ENCODE measurements at places on chromosomes 3 and 15.

- DNase-seq, result no peak
These were observed 116.3 kb downstream of the AKAP13 start for GRCh38 chr15:85496551-85497171.

- DNase-seq, result peak; percentile 32
These were observed 30.9 kb downstream of the HES1 start for GRCh38 chr3:194166682-194167479.

DNA sequence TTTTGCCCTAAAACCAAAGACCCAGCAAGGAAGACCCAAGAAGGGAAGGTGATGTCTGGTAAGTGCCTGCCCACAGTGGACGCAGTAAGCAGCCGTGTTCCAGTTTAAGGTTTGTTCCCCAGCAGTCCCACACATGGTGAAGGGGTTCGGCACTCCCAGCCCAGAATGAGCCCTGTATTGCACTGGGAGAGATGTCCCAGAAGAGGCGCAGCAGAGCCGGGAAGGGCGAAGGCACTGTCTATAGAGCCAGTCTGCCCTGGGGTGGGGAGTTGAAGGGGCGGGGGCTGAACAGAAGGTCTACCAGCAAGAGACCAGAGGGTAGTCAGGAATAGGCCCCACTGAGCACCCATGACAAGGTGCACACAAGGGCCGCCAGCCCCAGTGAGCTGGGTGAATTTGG lies 6.4 kb downstream of the TMEM158 start:
- DNase-seq, result no peak

DNA sequence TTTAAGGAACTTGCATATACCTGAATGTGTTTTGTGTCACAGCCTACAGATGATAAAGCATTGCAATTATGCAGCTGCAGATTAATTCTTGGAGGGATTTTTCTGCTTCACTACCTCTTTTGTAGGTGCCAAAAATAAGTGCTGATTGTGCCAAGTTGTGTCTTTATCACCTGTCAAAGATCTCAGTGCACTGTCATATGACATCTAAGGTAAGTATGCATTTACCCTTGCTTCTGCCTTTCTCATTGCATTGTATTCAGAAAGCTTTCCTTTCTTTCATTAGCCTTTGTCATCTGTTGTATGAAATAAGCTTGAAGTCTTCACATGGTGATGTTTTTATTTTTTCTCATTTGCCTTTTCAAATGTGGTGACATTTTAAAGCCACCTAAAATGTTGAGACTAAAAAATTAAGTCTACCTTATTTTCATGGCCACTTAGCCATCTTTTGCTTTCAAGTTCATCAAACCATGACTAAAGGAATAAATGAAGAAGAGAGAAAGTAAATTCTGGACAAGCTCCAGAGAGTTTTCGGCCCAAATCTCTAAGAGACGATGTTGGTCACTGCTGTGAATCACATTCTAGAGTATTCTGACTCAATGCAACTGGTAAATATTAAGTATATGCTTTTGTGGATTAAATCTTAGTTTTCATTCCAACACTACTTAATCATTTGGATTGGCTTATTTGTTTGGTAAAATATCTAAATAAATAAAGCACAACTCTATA lies 381.8 kb upstream of the EPHA3 start:
- peak; percentile 30 for DNase-seq

GRCh38 chr3:69865925-69866679 lies 126.8 kb downstream of the MITF start:
- DNase-seq, result no peak

DNA sequence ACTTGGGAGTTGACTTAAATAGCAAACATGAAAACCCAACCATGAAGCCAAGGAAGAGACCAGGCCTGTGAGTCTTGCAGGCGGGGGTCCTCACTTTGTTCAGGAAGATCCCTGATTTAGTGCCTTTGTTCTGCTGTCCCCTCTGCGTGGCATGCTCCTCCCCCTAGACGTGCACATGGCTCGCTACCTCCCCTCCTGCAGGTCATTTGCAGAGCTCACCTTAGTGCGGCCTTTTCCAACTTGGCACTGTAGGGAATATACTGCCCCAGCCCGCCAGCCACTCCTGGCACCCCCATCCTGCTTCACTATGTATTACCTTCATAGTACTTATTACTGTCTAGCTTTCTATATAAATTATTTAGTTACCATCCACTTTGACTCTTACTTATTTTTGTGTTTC lies 18.3 kb downstream of the GXYLT2 start:
- no peak for DNase-seq

GRCh38 chr3:43319376-43319775 lies 33.0 kb downstream of the SNRK start:
- DNase-seq, result no peak

DNA sequence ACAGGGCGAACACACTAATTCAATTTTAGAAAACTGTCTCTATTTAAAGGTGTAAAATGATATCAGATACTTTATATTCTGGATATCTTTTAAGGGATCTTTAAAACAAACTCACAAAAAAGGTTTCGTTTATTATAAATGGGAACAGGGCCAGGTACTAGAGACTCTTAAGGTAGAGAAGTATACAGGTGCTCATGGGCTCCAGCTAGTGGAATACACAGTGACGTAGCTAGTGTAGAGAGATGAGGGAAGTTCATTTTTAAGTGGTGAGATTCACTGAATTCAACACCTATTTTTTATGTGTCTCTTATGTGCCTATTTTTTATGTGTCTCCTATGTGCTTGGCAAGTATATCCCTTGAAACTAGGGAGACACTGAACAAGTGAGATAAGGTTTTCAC lies 132.7 kb upstream of the FAM3D start:
- no peak for DNase-seq

GRCh38 chr15:90243943-90244639 lies 5.3 kb upstream of the TTLL13 start:
- no peak for DNase-seq

Data from fibroblast of upper back skin (primary cell).